ENCODE measurements at places on chromosomes 4 and X.
A peak's percentile ranks its signal among the peaks of the same experiment; 100 is the strongest.

GRCh38 chrX:43735534-43735933 lies 79.4 kb downstream of the MAOA start:
- DNase-seq, result no peak

DNA sequence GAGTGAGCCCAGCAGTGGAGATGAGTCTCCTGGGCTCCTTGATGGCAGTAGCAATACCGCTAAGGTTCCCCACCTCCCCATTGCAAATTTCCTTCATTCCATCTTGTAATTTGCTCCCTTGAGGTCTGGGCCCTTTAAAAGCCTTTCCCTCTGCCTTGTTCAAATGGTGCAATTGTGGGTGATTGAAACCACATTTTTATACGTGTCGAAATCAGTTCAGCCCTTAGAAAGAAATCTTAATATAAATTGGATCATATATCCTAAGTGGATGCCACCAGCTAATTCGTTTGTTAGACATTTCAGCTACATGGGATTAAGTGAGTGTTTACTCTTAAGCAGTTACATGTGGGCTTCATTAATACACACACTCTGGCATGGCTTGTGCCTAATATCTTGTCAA lies 68.6 kb downstream of the NHS start:
- no peak for DNase-seq

DNA sequence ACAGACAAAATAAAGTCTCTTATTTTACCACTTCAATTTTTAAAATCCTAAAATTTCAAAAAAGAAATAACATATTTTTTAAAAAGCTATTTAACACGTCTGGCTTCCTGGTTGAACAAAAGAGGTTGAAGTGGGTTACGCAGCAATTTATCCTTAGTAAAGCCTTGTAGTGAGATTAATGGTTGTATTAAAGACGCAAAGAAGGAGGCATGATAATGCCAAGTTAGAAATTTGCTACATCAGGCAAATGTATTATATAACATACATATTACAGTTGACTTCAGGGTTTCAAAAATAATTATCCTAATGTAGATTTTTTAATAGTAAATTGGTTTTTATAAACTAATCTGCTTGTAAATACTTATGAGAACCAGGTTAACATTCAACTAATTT lies 35.3 kb downstream of the ANKRD17 start:
- DNase-seq, result no peak

DNA sequence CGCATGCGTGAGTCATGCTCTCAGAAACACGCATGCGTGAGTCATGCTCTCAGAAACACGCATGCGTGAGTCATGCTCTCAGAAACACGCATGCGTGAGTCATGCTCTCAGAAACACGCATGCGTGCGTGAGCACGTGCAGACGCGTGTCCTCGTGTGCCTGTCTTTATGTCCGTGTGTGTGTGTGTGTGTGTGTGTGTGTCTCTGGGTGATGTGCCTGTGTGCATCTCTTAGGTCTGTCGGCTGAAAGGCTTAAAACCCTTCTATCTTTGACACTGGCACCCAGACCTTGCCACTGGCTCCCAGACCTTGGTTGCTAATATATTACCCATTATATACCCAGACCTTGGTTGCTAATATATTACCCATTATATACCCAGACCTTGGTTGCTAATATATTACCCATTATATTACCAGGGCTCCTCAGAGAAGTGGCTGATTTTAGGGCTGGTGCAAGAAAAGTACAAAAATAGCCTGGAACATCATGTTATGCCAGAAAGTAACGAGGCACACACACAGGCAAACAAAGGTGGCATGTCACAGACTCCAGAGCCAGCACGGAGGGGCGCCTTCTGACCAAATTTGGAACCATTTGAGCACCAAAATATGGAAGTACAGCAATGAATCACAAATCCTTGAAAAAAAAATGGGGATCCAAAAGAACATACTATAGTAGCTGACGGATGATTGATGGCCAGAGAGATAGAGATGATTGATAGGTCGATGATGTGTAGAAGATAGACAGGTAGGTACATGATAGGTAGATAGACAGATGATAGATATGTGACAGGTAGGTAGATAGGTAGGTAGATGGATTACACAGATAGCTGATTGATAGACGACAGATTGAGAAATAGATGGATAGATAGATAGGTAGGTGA lies 19.2 kb upstream of the ADRA2C start:
- DNase-seq, result no peak

GRCh38 chrX:43949669-43950068 lies 23.5 kb downstream of the NDP start:
- peak; percentile 23 for DNase-seq

- no peak for DNase-seq
Observed at GRCh38 chr4:151604238-151604637, 156.6 kb downstream of the GATB start.

GRCh38 chrX:74931214-74931613 lies 6.0 kb upstream of the NEXMIF start:
- DNase-seq, result no peak

DNA sequence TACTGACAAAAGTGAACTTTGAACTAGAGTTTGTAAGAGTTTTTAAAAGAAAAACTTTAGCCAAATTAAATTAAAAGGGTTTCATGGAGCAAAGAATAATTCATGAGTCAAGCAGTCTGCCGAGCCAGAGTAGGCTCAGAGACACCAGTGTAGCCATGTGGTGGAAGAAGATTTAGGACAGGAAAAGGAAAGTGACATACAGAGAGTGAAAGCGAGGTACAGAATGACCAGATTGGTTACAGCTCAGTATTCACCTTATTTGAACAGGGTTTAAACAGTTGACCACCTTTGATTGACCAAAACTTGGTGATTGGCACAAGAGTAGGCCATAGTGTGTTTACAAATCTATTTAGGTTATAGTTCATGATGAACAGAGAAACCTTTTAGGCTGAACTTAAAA lies 377.8 kb downstream of the KLHL4 start:
- no peak for DNase-seq

GRCh38 chr4:37737466-37737865 lies 51.3 kb upstream of the RELL1 start:
- no peak for DNase-seq

- DNase-seq, result no peak
Observed at GRCh38 chrX:17038277-17038676, 91.8 kb downstream of the REPS2 start.

DNA sequence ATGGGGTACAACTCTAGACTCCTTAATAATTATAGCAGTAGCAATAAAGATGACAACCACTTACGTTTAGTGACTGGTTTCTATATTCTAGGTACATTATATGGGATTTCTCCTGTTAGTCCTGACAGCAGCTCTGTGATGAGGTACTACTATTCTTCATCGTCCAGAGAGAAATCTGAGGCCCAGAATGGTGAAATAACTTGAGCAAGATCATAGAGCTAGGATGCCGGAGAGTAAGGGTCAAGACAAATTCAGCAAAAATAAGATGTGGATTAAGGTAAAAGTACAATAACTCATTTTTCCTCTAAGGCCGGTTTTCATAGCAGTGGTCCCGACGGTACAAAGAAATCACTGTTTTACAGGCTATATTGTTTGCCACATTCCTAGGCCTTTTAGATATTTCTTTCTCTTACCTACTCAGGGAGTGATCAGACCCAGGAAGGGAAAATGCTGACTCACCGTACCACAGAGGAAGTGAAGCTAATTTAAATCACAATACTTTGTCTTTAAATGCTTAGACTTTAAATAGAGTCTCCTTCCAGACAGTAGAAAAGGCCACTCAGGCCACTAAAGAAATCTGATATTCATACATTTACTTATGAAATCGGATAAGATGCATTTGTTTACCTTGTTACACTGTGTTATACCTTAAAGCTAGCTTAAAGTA lies 2023.0 kb upstream of the AGA start:
- DNase-seq, result no peak

DNA sequence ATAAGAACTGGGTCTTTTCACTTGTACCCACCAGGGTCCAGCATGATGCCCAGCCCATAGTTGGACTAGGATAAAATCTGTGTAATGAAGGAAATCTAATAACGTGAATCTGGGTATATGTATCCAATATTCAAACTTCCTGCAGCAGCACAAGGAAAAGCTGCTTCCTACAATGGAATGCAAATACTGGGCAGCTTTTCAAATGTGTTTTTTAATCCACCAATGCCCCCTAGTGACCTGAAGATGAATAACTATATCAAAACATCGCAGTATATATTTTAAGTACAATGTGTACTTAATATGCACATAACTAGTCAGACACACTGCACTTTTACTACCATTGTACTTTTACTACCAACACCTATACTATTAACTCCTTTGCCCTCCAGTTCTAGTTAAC lies 5.3 kb downstream of the APOO start:
- DNase-seq, result no peak

DNA sequence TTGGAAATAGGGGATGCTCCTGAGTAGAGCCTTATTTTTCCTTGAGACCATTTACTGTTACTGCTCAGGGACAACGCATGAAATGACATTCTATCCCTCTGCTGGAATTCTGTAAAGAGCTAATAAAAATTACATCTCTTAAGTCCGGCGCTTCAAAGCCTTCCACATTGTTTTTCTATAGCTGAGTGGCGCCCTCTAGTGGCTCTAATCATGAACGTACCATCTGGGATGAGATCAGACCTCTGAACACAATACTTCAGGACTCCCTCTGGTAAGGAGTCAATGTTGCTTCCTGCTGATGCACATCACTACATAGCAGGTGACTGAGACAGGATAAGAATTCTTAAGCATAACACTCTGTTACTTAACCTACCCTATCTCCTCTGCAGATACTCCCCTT lies 6.0 kb downstream of the HMGN5 start:
- DNase-seq, result peak; percentile 65

GRCh38 chr4:103802766-103803165 lies 83.0 kb upstream of the TACR3 start:
- DNase-seq, result no peak

DNA sequence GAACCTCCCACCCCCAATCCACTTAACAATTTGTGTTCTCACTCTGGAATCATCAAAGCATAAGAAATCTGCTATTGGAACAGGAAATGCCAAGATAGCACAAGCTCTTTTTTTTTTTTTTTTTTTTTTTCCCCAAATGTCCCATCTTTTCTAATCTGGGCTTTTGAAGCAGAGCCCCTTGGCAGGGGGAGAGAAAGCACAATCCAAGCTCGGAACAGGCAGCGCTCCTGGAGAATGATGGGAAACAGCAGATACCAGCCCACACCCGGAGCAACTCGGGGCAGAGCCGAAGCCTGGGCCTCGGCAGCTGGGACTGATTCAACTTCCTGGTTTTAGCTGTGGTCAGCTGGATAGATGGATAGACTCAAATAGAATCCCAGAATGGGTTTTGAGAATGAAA lies 235.1 kb downstream of the QDPR start:
- no peak for DNase-seq

DNA sequence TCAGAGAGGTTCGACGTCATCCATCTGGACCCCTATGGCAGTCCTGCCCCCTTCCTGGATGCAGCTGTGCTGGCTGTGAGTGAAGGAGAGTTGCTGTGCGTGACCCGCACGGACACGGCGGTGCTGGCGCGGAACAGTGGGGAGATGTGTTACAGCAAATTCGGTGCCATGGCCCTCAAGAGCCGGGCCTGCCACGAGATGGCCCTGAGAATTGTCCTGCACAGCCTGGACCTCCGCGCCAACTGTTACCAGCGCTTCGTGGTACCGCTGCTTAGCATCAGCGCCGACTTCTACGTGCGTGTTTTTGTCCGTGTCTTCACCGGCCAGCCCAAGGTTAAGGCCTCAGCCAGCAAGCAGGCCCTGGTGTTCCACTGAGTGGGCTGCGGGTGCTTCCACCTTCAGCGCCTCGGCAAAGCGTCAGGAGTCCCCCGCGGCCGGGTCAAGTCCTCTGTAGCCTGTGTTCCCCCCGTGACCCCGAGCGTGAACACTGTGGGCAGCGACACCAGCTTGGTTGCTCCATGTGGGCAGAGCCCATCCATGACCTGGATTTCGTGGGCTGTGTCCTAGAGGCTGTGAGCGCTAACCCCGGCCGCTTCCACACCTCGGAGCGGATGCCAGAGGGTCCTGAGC lies 186.7 kb upstream of the SLITRK2 start:
- no peak for DNase-seq

- DNase-seq, result no peak
Observed at GRCh38 chrX:101223226-101223625, 3.6 kb downstream of the DRP2 start.

- no peak for DNase-seq
Observed at GRCh38 chr4:67873116-67873515, 10.7 kb downstream of the TMPRSS11D start.

- no peak for DNase-seq
Observed at GRCh38 chr4:96703265-96703664, 863.4 kb downstream of the PDHA2 start.

DNA sequence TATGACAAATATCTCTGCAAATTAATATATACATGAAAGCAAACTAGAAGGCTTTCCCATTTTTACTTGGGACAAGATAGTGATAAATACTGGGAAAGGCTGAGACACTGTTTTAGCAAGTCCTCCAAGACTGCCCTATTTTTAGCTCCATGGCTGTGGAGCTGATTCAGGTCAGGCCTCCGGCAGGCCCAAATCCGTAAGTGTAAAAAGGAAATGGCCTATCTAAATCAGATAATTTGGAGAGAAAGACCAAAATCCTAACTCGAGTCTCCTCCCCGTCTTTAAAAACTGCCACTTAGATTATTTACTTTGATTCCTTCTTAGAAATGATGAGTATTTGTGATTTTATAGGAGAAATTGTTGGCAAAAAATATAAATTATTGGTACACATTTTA lies 2.9 kb downstream of the OTUD4 start:
- DNase-seq, result no peak

All from stimulated activated CD4-positive, alpha-beta T cell treated with anti-CD3 and anti-CD28 coated beads, Interleukin-2, amount 100 ng/mL, for 24 hours (primary cell).